Stimulated activated naive CD4-positive, alpha-beta T cell treated with Interleukin-2 at 50 U/mL for 16 hours (primary cell): ENCODE measurements at places on chromosomes 12 and 14.

GRCh38 chr12:11795913-11796459 lies 146.5 kb downstream of the ETV6 start:
- DNase-seq = no peak

GRCh38 chr12:46777587-46777986 lies 48.2 kb downstream of the SLC38A4 start:
- DNase-seq = no peak

DNA sequence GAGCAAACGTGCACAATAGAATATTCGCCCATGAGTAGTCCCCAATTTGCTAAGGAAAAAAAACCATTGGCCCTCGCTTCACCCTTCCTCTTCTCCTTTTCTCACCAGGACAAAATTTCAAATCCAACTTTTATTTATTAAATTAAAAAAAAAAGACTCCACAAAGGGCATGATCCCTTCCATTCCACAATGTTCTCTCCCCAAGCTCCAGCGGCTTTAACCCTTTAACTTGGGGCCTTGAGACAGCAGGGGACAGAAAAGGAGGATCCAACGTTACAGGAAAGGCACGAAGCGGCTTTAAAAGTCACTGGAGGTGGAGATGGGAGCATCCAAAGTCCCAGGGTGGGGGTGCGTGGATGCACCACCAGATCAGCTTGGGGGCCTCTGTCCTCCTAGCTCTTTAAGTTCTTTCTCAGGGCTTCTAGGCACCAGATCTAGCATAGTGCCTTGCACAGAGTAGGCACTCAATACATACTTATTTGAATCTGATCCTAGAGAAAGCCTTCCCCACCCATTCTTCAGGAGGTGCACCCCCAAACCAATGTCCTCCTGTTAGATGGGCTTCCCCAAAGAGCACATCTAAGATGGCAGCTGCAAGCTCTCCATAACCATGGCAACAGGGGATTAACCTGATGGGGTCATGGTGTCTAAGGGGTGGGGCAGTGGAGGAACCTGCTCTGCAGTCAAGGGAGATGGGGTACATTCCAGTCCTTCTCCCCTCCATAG lies 5.2 kb upstream of the AAAS start:
- DNase-seq = no peak

GRCh38 chr12:7060353-7060954 lies at the start of gene C1S:
Gene C1S (plus strand): TSS chr12:7060718. CDS start chr12:7061913, 1,195 bp downstream.
- DNase-seq = no peak

DNA sequence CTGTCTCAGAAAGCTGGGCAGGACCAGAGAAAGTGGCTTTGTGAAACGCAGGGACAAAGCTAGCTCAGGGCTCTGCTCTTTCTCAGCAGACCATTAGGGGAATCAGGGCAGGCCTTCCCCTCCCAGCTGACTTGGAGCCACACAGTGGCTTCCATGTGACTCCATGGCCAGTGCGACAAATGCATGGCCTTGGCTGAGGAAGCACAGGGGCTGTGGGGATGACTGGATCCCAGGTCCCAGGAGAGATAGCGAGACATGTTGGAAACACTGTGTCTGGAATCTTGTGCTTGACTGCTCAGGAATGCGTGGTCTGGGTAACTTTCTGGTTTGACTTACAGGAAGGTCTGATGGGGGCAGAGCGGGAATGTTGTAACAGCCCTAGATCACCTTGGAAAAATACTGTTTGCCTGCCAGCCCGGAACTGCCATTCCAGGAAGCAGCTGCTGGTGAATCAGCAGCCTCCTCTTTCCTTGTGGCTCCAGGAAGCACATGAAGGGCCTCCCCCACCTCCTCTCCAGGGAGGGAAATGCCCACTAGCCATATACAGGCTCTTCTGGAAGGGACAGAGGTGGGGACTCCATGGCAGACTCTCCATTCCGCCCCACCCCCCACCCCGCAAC lies 133.5 kb upstream of the HIF1A start:
- DNase-seq = no peak

DNA sequence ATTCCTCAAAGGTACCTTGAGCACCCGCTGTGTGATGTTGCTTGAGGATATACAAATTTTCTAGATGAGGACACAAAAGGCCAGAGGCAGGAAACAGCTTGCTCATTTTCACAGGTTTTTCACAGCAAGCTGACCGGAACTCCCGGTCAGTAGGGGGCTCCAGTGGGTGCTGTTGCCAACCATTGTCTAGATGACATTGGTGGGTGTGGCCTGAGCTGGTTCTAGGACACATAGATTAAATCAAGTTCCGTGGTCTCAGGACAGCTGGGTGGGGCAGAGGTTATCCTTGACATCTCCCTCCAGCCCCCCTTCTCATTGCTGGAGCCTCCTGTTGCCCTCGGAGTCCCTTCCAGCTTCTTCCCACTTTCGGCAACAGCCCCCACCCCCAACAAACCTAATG lies 153.6 kb upstream of the FKBP4 start:
- no peak for DNase-seq

GRCh38 chr14:38799671-38800070 lies 303.4 kb downstream of the SEC23A start:
- DNase-seq = no peak

DNA sequence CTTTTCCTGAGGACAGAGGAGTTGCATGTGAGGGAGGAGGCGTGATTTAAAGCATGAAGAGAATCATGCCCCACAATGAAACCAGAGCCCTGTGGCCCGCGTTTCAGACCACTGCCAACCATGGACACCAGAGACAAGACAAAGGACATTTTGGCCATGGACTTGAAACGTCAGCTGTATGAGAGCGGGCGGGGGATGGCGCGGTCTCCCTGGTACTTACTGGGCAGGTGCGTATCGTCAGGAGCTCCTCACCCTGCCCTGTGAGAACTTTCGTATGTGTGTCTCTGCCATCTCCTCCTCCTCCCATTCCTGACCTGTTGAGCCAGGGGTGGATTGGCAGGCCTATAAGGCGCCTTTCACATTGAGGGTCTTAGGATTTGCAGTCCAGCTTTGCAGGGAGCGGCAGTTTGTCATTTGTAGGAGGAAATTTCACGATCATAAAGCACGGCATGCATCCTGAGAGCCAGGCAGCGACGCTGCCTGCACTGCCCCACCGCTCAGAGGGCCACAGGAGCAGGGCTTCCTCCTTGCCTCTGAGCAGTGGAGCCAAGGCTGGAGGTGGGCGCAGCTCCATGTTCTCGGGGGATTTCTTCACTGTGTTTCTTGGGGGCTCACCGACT lies 22.2 kb downstream of the SFSWAP start:
- DNase-seq = no peak

DNA sequence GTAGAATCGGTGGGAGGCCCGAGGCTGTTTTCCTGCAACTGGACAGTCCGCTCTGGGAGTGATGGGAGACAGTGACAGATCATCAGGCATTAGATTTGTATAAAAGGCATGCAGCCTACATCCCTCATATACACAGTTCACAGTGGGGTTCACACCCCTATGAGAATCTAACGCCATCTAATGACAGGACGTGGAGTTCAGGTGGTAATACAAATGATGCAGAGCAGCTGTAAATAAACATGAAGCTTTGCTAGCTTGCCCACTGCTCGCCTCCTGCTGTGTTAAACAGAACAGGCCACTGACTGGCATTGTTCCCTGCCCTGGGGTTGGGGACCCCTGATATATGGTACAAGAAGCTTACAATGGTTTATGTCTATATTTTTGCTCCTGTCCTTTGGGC lies 179.0 kb downstream of the LRFN5 start:
- DNase-seq = no peak

GRCh38 chr12:113582521-113583218 lies 111.0 kb upstream of the LHX5 start:
- no peak for DNase-seq

- DNase-seq = no peak
These were observed 16.5 kb downstream of the JAG2 start for GRCh38 chr14:105151838-105152793.

GRCh38 chr14:58717813-58718212 lies 80.1 kb downstream of the DACT1 start:
- no peak for DNase-seq

DNA sequence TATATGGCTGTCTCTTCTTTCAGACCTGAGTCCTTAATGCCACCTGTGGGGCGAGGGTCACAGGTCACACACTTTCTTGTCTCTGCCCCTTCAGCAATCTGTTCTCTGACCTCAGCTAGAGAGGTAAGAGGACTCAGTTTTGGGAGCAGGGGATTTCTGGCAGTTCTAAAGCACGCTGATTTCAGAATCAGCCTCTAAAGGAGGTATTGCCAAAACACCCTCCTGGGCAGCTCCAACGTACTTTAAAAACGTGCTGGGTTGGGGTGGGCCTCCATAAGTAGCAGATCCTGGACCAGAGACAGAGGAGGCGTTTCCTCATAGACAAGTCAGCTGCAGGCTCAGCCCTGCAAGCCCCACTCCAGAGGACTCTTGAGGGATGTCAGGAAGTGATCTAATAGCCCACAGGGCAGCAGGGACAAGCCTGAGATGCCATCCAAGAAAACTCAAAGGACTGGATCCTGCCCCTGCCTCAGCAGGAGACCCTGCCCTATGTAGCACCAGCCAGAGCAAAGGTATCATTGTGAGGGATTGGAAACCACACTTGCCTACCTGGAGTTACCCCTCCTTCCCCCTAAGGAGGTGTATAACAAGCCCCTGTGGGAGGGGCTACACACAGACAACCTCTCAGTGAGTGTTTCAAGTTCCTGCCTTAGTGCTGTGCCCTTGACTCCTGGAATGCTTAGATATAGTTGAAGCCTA lies 8.5 kb downstream of the CTDSP2 start:
- no peak for DNase-seq

- no peak for DNase-seq
These were observed 1.9 kb upstream of the MYBPC1 start for GRCh38 chr12:101592921-101593320.

DNA sequence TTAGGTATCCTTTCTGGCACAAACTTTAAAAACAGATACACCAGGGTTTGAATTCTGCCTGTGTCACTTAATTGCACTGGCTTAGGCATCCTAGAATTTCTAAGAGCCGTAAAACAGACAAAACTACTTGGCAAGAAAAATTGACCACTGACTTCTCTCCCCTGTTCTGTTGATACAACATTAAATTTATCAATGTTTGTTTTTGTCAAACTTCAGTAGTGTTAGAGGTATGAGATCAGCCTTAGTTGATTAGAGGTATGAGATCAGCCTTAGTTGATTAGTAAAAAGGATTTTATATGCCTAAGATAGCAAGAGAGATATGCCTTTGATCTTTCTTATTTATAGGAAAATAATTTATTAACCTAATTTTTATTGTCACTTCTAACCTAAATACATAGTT lies 283.2 kb downstream of the FBXL14 start:
- DNase-seq = no peak

DNA sequence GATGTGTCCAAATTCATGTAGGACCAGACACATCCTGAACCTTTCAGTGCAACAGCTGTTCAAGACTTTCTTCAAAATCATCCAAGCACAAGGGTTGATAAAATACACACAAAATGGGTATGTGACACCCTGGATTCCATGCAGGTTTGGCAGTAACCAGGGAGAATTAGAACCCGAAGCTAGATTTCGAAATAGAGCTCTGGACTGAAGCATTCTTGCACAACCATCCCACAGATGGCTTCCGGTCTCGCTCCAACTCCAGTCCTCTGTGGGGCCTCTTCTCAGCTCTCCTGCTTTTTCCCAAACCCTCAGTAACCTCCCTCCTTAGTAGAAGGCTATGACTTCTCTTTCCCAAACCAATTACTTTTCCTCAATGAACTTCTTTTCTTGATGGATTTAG lies 171.3 kb downstream of the TTC7B start:
- DNase-seq = no peak

DNA sequence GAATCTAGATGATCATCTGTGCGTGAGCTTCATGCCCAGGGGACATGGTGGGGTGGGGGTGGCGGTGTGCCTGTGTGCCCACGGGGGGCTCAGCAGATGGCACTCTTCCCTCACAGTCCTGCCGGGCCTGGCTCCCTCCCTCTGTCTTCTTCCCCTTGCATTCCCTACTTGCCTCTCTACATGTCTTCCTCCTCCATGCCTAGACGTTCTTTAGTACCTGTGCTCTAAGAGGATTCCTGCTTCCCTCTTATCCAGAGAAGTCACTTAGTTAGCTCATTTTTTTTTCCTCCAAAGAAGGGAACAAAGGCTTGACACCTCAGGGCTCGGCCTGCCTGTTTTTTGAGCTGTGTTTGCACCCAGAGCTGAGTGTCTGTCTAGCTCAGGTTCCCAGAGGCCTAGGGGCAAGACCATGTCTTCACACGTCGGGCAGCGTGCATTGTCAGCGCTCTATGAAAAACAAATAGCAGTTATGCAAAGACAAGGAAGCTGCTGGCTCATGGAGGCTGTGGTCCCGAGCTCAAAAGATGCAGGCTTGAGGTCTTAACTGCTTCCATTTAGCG lies 48.8 kb downstream of the NINJ2 start:
- peak; percentile 6 for DNase-seq

GRCh38 chr12:119877639-119877948 lies 474 bp upstream of the CIT start:
- no peak for DNase-seq

DNA sequence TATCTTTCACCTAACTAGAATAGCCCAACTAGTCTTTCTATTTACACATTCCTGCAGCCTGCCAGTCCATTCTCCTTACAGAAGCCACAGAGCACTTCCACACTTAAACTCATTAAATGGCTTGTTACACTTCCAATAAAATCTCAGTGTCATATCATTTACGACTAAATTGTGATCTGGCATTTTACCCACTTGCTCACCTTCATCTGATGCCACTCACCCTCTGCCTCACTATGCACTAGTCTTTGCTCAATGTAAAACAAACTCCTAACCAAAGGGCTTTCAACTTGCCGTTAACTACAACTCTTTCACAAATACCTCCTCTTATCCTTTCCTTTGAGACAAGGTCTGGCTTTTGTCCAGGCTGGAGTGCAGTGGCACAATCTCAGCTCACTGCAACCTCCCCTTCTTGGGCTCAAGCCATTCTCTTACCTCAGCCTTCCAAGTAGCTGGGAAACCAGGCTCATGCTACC lies 24.1 kb downstream of the YAF2 start:
- DNase-seq = no peak

- DNase-seq = no peak
These were observed 70.0 kb upstream of the HMGA2 start for GRCh38 chr12:65754290-65754689.

DNA sequence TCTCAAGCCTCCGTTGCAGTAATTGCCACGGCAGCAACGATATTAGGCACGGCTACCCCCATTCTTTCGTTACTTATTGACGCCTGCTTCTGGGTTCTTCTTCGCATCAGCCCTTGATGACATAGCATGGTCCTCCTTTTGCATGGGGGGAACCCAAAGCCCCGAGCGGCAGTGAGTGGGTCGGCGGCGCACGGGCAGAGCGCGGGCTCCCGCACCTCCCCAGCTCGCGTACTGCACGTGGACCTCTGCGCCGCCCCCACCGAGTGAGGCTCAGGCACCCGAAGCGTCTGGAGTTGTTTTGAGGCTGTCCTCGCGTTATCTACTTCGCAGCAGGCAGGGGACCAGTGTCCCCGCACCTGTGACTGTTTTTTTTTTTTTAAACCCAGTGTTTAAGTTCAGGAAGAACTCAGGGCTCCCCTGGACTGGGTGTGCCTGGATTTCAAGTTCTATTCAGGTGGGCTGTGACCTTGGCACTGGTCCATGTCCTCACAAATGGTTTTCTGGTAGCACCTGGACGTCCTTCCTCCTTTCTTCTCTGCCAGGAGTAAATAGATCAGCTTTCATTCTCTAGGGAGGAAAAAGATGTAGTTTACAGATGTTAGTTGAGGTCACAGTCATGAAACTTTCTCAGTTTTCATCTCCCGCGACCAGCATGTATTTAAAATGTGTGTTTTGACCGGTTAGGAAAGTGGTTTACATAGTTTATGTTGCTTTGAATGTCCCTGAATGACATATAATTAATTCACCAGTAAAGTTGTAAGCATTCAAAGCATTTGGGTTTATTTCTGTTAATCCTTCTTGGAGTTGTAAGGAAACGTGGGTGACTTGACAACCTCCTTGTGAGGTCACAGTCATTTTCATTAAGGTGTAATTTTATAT lies 1.4 kb upstream of the FOXN4 start:
- DNase-seq = no peak

- no peak for DNase-seq
These were observed 117.6 kb downstream of the NCOR2 start for GRCh38 chr12:124449623-124450375.
